ENCODE measurements at places on chromosomes 7 and 10. TPM values are rescaled to one million over a fixed set of nuclear protein-coding genes. Genes with fewer than 3 reads are reported as not detected.

ADRB1 gene
- 28.1 TPM for polyA plus RNA-seq

DNA sequence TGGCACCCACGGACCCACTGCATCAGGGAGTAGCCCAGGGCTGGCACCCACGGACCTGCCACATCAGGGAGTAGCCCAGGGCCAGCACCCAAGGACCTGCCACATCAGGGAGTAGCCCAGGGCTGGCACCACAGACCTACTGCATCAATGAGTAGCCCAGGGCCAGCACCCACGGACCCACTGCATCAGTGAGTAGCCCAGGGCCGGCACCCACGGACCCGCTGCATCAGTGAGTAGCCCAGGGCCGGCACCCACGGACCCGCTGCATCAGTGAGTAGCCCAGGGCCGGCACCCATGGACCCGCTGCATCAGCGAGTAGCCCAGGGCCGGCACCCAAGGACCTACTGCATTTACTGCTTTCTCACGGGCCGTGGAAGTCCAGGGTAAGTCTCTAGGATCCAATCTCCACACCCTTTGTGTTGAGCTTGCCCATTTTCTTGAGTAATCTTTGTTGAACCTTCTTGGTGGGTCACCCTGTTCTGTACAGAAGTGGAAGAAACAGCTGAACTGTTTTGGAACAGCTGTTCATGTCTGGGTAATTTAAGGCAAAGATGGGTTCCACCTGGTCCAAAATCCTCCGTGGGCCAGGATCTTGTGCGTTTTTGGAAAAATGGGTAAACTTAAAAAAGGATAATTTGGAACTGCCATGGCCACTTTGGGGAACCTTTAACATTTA is 69.0 kb downstream of the VIPR2 start:
- H3K27ac ChIP-seq: peak overlapping the region; percentile 54
- H3K4me3 ChIP-seq: no peak overlapping the region
- H3K27me3 ChIP-seq: no peaks in the 10 kb centered on the region
- H3K36me3 ChIP-seq: no peaks in the 10 kb centered on the region

- no peak for DNase-seq
- H3K36me3 ChIP-seq: no peaks in the 10 kb centered on the region
- no peaks in the 10 kb centered on the region for H3K27me3 ChIP-seq
- H3K27ac ChIP-seq: no peak overlapping the region
- H3K4me3 ChIP-seq: no peak overlapping the region
These were observed 10.2 kb upstream of the HSPA12A start for GRCh38 chr10:116752563-116752962.

PRTFDC1 gene
- polyA plus RNA-seq: 5.2 TPM

DNA sequence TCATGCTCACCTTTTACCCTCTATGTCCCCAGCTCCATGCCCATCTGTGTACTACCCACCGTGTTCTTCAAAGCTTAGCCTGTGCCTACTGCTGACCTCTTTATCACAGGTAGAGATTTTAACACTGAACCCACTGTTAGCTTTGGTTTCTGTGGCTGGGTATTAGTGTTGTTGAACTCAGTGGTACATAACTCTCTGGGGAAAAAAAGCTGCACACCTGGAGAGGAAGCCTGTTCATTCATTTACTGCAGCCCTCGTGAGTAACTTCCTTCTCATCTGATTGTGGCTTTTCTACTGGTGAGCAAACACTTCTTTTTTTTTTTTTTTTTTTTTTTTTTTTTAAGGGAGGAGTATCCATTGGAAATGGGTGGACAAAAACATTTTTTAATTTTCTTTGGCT is 326.3 kb downstream of the CCSER2 start:
- H3K27me3 ChIP-seq: no peaks in the 10 kb centered on the region
- no peak overlapping the region for H3K4me3 ChIP-seq
- H3K36me3 ChIP-seq: no peaks in the 10 kb centered on the region
- DNase-seq: no peak
- no peaks in the 10 kb centered on the region for H3K4me1 ChIP-seq

DNA sequence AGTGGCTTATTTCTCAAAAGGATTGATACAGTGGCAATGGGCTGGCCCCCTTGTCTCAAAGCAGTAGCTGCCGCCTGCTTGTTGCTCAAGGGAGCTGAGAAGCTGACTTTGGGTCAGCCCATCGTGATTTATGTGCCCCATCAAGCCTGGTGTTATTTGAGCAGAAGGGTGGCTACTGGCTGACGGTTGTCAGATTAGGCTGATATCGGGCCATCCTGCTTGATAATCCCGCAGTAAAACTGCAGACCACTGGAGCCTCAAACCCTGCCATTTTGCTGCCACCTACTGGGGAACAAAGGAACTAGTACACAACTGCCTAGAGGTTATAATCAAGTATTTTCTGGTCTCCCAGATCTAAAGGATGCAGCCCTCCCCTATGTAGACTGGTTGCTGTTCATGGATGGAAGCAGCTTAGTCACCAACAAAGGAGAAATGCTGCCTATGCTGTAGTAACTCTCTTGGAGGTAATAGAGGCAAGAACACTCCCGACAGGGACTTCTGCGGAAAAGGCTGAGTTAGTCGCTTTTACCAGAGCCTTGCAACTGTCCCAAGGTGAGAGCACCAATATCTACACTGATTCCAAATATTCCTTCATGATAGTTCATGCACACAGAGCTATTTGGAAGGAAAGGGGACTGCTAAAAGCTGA is 65.9 kb upstream of the ZNF92 start:
- no peak overlapping the region for H3K27ac ChIP-seq
- H3K36me3 ChIP-seq: no peaks in the 10 kb centered on the region
- H3K27me3 ChIP-seq: peaks cover 11% of the 10 kb centered on the region
- H3K4me3 ChIP-seq: no peak overlapping the region
- DNase-seq: no peak

DNA sequence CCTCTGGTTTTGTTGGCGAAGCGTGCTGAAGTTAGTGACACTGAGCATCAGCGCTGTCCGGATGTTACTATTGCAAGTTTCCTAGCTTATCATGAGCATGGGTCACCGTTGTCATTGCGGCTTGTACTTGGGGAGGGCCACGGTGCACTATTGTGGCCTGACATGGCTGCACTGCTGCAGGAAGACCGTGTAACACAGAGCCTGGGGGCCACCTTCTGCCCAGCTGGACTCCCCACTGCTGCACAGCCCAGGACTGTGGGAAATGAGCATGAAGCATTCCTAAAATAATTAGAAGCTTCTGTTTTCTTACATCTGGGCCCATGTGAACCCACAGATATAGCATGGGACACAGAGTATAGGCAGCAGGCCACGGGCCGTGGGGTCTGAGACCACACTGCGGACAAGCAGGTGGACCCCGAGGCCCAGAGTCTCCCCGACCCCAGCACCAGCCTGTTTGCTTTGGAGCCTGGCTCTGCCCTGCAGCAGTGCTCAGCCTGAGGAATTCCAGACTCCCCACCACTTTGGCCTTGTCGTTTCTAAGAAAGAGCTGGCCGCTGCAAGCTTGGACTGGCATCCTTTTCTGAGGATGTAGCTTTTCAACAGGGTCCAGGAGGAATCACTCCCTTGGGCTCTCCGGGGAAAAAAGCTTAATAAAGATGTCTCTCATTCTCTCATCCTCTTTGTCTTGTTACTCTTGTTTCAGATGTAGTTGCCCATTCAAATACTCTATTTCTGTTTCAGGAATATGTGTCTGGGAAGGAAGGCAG is 179.2 kb downstream of the CCDC3 start:
- no peak overlapping the region for H3K27ac ChIP-seq
- DNase-seq: no peak
- H3K36me3 ChIP-seq: no peaks in the 10 kb centered on the region
- H3K27me3 ChIP-seq: no peaks in the 10 kb centered on the region
- no peaks in the 10 kb centered on the region for H3K4me1 ChIP-seq

PLXNA4 gene
- 1.8 TPM for polyA plus RNA-seq

ANKRD61 gene
- 0.19 TPM for polyA plus RNA-seq

GRCh38 chr10:113550365-113550764 is 2.5 kb upstream of the HABP2 start:
- no peaks in the 10 kb centered on the region for H3K27me3 ChIP-seq
- H3K36me3 ChIP-seq: no peaks in the 10 kb centered on the region
- no peaks in the 10 kb centered on the region for H3K4me1 ChIP-seq
- no peak overlapping the region for H3K27ac ChIP-seq
- DNase-seq: no peak

GRCh38 chr10:102491136-102491535 is 11.4 kb downstream of the ACTR1A start:
- H3K4me1 ChIP-seq: peaks cover 19% of the 10 kb centered on the region
- H3K27ac ChIP-seq: peak overlapping the region; percentile 63
- DNase-seq: no peak
- no peaks in the 10 kb centered on the region for H3K36me3 ChIP-seq
- H3K4me3 ChIP-seq: no peak overlapping the region

- peaks cover 77% of the 10 kb centered on the region for H3K4me1 ChIP-seq
- H3K27me3 ChIP-seq: peaks cover 31% of the 10 kb centered on the region
- no peaks in the 10 kb centered on the region for H3K36me3 ChIP-seq
- DNase-seq: peak; percentile 61
These were observed 302.4 kb upstream of the NFE2L3 start for GRCh38 chr7:25849500-25850184.

HNRNPH3 gene
- polyA plus RNA-seq: 140 TPM

All from heart left ventricle (tissue), 16 donors.